ENCODE measurements at places on chromosomes 16 and 17.

- no peak for DNase-seq
Measured at GRCh38 chr17:83152745-83153611, 73.6 kb downstream of the METRNL start.

DNA sequence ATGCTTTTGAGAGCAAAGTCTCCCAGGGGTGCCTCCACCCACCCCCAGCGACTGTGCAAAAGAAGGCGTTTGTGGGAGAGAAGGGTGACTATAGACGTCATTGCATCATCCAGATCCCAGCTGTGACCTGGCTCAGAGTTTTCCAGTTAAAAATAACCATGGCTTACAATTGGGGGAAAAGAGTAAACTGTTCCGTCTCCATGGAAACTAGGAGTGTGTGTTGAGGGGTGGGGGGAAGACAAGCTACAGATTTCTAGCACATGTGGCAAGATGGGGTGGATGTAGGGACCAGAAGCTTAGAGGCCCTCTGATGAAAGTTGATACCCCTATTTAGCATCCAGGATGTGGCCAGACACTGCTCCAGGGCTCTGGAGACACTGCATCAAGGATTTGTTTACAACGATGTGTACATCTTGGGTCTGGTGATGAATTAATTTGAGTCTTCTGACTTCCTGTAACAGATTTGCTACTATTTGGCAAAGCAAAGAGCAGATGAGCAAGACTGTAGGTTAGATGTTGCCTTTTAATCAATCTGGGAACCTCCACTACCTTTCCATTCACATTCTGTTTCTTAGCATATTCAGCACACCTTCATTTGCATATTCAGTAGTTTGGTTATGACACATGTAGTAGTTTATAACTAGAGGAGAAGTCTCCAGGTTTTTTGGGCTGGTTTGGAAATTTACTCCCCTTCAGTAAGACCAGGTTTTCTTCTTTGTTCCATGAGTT, 6.2 kb upstream of the DUSP14 start:
- DNase-seq, result no peak

- DNase-seq, result no peak
Measured at GRCh38 chr17:16924696-16925440, 47.0 kb downstream of the TNFRSF13B start.

GRCh38 chr16:84913315-84913714, 93.5 kb downstream of the CRISPLD2 start:
- no peak for DNase-seq

- DNase-seq, result no peak
Measured at GRCh38 chr17:63095459-63095858, 129.4 kb downstream of the TANC2 start.

GRCh38 chr16:77943801-77944200, 78.5 kb upstream of the CLEC3A start:
- no peak for DNase-seq

DNA sequence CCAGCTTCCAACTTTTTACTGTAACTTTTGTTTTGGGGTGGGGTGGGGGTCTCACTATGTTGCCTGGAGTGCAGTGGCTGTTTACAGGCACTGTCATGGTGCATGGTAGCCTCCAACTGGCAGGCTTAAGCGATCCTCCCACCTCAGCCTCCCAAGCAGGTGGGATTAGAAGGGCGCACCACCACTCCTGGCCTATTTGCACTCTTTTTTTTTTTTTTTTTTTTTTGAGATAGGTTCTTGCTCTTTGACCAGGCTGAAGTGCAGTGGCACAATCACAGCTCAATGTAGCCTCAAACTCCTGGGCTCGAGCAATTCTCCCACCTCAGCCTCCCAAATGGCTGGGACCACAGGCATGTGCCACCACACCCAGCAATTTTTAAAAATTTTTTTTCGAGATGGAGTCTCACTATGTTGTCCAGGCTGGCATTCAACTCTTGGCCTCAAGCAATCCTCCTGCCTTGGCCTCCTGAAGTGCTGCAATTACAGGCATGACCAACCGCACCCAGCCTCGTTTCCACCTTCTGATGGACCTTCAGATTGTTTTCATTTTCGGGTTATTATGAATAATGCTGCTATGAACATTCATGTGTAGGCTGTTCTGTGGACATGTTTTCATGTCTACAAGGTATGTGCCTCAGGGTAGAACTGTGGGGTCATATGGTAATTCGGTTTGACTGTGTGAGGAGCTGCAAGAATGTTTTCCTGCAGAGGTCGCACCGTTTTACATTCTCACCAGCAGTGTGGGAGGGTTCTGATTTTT, 10.9 kb downstream of the TRAP1 start:
- DNase-seq, result no peak

GRCh38 chr16:12026741-12027490, 50.4 kb downstream of the SNX29 start:
- no peak for DNase-seq

DNA sequence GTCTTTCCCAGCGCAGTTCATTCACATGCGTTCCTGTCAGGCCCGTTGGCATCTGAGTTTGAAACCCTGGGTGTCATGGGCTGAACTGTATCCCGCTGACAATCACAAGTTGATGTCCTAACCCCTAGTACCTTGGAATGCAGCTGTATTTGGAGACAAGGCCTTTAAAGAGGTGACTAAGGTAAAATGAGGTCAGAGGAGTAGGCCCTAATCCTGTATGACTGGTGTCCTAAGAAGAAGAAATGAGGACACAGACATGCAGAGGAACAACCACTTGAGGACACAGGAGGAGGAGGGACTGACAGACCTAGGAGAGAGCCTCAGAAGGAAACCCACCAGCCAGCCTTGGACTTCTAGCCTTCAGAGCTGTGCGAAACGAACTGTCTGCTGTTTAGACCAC, 33.1 kb downstream of the TRPV2 start:
- no peak for DNase-seq

GRCh38 chr16:7085776-7086175, 246.9 kb upstream of the RBFOX1 start:
- DNase-seq, result no peak

DNA sequence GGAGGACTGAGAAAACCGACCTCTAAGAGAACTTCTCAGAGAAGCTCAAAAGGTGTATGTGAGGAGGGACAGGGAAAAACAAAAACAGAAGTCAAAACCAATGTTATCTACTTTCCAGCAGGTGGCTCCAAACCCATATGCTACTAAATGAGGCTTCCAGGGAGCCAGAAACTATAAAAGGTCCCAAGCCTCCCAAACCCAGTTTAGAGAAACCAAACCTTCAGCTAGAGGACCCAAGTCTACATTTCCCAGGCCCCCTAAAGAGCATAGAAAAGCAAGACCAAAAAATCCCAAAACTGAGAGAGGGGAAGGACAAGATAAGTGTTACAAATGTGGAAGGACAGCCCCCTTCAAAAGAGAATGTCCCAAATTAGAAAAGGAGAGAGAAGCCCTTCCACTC, 3.7 kb downstream of the HPR start:
- DNase-seq, result no peak

DNA sequence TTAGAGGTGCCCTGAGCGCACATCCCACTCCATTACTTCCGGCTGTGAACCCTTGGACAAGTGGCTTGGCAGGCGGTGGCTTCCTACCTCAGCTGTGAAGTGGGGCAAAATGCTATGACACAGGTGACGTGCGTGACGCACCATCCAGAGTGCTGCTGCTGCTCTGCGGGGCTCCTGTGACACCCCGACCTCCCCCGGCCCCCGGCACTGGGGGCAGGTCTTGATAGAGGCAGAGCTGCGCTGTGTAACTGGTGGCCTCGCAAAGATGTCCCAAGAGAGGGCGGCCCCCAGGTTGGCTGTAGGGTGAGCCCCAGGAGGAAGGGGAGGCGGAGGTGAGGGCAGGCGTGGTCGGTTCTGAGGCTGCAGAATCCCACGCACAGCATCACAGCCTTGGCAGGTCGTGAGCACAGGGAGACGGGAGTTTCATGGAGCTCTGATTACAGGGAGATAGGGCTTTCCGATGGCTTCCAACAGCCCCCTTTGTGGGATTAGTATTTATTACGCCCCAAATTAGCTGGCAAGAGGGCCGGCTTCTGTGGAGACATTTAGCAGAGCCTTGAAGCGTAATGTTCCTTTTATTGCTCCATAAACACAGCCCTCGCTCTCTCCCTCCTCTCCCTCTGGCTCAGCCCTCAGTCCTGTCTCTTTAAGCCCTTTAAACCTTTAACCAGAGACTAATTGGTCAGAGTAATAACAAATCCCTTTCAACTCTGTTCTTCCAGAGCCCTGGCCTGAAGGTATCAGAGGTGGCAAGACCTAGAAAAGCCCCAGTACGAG, 328.1 kb downstream of the C16orf95 start:
- DNase-seq, result no peak

GRCh38 chr17:80910043-80910442, 81.6 kb upstream of the CHMP6 start:
- no peak for DNase-seq

GRCh38 chr16:54266363-54266955, 20.1 kb downstream of the IRX3 start:
- no peak for DNase-seq

- DNase-seq, result no peak
Measured at GRCh38 chr17:79443026-79443425, 167.8 kb downstream of the RBFOX3 start.

DNA sequence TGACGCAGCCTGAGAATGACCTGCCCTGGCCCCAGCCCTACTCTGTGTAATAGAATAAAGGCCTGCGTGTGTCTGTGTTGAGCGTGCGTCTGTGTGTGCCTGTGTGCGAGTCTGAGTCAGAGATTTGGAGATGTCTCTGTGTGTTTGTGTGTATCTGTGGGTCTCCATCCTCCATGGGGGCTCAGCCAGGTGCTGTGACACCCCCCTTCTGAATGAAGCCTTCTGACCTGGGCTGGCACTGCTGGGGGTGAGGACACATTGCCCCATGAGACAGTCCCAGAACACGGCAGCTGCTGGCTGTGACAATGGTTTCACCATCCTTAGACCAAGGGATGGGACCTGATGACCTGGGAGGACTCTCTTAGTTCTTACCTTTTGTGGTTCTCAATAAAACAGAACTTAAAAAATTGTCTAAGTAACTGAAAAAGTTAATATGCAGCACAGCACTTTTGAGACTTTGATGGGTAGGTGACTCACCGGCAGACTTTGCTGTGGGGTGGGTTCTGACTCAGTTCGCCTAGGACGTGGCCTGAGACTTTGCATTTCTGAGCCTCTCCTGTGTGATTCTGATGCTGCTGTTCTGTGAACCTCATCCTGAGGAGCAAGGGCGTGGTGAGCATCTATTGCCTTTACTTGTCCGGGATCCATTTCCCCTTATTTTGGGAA, 5.7 kb downstream of the LAT start:
- DNase-seq, result peak; percentile 41

DNA sequence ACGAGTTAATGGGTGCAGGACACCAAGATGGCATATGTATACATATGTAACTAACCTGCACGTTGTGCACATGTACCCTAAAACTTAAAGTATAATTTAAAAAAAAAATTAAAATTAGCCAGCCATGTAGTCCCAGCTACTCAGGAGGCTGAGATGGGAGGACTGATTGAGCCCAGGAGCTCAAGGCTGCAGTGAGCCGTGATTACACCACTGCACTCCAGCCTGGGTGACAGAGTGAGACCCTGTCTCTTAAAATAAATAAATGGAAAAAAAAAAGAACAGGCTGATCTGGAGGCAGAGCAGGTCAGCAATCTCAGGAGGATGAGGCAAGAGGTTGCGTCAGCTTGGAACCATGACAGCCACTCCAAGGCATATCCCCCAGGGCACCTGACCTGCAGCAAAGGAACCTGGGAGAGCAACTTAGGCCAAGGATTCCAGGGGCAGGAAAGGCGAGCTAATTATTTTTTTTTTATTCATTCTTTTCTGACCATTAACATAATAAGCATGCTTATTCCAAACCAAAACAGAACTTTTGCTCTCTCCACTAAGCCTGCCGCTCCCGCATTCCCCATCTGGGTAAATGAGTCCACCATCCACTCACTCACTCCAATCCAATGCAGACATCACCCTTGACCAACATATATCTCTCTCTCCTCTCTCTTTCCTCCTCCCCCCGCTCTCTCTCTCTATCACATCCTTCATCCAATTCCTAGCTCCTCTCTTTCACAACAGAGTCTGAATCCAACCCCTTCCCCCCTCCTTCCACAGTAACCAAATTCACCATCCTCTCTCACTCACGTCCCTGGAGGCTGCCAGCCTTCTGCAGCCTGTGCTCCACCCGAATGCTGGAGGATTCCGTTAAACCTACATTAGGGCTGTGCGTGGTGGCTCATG, 47.7 kb downstream of the TK2 start:
- DNase-seq, result no peak

GRCh38 chr17:31411707-31412285, 20.3 kb downstream of the RAB11FIP4 start:
- DNase-seq, result no peak

GRCh38 chr16:89084411-89084810, 9.2 kb upstream of the ACSF3 start:
- DNase-seq, result no peak

DNA sequence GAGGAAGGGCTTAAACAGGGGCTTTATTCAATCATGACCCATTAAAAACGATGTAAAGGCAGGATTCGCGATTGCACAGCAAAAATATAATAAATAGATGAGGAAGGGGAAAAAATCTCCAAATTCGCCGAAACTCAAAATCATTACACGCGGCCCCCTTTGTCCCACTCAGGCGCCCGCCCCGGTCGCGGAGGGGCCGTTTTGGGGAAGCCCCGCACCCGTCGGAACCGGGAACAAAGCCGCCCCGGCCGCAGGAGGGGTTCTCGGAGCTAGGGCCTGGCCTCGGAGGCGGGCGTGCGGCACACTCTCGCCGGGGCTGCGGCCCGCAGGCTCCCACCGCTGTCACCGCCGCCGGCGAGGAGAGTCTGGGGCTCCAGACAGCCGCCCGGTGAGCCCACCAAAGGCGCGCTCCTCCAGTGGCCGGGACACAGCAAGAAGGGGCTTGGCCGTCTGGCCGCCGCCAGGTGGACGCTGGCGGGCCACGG, 521 bp downstream of the C16orf87 start:
- DNase-seq, result no peak

GRCh38 chr16:84751947-84752346, 52.1 kb downstream of the USP10 start:
- DNase-seq, result no peak

DNA sequence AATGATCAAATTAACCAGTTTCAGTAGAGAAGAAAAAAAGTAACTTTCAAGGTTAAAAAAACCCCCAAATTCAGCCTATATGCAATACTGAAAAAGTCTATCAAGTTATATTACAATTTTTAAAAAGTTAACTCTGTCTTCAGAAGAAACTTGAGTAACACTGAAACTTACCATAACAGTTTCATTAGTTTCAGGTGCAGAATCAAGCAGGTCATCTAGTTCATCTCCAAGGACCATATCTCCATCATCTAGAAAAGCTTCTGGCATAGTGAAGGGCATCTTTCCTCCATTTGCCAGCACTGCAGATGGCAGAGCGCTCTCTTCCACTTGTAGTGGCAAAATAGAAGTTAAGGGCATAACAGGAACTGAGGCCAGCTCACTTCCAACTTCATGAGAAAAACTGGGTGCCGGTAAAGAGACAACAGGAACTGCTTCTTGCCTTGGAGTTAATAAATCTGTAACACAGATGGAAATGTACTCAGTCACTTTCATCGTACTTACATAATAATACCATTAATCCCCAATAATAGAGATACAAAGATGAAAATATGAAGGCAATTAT, 22.9 kb downstream of the ZC3H7A start:
- no peak for DNase-seq

DNA sequence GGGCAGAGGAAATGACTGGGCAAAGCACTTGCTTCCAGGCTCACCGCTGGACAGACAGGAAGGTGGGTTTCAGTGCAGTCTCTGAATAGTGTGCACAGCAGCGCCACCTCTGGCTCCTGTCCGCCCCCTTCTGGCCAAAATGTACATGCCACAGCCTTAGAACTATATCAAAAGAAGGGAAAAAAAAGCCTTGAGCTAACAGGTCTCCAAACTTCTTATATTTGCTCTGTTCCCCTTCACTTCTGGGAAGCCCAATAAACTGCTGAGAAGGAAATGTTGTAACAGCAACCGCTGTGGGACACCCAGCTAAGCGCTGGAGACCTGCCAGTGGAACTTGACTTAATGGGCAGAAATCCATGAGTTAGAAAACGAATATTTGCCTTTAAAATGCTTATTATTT, 17.5 kb downstream of the COG7 start:
- peak; percentile 5 for DNase-seq

All from stimulated activated CD4-positive, alpha-beta T cell treated with anti-CD3 and anti-CD28 coated beads, TNF-alpha, amount 100 ng/mL, for 1 hour (primary cell).